ENCODE measurements at places on chromosomes 2 and 18.

DNA sequence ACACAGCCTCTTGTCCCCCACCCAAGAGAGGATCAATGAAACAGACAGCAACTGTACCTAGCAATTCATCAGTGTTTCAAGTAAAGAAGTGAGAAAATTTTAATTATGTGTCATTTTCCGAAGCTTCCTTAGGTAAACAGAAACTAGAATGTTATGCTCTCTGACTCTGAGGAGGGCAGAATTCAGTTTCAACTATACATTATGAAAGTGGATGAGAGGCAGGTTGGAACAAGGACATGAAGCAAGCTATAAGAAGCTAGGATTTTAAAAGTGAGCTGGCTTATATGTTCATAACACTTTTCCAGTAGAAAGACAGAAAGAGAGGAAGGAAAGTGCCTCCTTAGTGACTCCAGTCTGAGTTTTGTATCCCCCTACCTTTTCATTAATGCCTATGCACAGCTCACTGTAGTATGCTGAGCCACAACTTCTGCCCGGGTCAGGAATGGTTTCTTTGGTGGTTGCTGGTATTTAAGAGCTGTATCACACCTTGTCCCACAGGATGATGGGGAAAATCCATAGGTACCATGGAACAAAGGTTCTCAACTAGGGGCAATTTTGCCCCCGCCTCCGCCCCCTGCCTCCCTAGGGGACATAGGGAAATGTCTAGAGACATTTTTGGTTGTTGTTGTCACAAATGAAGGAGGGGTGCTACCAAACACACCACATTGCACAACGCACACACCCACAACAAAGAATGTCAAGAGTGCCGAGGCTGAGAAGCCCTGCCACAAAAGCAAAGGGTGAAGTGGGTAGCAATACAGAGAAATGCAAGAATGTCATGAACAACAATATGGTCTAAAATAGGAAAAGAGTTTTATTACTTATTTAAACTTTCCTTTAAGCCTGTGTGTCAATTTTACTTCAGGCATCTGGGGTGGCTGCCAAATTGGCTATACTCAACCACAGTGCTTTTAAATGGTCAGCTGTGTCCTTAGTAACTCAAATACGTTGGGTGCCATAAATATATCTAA is 161.0 kb upstream of the ZFP36L2 start:
- no peak for DNase-seq

DNA sequence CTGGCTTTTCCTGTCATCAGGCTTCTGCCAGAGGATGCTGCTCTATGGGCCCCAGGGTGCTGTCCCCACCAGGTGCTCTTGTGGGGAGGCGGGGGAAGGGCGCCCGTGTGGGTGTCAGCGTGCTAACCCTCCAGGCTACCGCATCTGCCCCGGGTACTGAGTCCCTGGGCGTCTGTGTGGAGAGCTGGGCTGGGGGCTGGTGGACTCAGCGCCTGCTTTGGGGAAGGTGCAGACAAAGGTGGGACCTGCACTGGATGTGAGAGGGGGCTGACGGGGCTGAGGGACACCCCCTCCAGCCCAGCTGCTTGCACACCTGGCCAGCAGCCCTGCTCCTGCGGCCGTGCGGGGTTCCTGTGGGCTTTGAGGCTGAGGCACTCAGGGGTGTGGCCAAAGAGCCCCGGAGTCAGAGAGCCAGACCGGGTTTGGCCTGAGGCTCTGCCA is 120.7 kb upstream of the PXDN start:
- no peak for DNase-seq

- no peak for DNase-seq
These were observed 269.4 kb upstream of the FN1 start for GRCh38 chr2:215705281-215705680.

DNA sequence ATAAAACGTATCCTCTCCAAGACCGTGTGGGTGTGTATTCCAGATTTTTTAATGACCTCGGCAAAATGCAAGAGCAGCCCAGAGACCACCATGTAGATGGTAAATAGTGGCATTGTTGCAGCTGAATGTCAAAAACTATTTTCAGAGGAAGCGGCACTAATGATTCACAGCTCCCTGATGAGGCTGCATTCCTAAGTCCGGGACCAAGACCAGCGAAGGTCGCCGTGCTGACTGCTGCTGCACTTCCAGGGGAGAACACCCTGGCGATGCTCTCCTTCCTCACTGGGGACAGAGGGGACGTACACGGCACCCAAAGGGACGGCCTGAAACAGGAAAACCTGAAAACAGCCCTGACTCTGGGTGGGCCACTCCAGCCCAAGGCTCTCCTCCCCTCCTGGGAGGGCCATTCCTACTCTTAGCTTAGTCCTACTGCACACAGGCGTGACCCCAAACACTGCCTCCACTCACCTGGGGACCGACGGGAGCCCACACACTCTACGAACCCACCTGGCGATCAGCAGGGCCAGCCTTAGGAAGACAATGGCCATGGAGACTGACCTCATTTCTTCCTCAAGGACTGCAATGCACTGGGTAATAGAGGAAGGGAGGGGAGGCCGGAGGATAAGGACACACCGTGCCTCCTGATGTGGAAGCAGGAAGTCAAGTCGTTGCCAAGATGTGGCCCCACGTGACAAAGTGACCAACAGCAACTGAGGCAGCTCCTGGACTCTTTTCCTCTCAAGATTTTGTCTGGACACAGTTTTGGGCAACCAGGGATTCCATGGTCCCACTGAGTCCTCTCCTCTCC is 82.8 kb downstream of the ZNF516 start:
- no peak for DNase-seq

GRCh38 chr2:176612736-176613135 is 343.5 kb downstream of the MTX2 start:
- DNase-seq = no peak

- no peak for DNase-seq
These were observed 220.5 kb upstream of the RAB6C start for GRCh38 chr2:129758784-129759471.

- no peak for DNase-seq
These were observed 10.6 kb upstream of the SLC39A10 start for GRCh38 chr2:195646424-195646823.

DNA sequence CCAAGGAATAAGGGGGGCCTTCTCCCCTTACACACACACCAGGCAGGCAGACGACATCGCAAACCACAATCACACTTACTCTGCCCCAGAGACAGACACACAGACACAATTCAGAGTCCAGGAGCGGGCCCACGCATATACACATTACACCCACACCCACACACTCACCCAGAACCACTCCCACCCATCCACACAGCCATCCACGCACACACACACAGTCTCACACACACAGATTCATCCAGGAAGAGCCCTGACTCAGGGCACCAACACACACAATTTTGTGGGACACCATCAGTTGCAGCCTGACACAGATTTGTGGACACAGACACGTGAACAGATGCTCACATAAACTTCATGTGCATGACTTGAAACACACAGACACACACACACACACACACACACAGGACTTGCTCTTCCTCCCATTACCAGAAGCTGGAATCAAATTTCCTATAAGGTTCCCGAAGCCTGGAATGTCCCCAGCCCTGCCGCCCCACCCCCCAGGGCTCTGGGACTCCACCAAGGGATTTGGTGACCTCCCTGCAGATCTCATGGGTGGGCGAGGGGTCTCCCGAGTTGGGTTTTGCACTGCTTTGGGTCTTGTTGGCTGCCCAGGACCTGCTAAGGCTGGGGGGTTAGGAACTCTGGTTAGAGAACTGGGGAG is 23.5 kb downstream of the TNS1 start:
- DNase-seq = no peak

DNA sequence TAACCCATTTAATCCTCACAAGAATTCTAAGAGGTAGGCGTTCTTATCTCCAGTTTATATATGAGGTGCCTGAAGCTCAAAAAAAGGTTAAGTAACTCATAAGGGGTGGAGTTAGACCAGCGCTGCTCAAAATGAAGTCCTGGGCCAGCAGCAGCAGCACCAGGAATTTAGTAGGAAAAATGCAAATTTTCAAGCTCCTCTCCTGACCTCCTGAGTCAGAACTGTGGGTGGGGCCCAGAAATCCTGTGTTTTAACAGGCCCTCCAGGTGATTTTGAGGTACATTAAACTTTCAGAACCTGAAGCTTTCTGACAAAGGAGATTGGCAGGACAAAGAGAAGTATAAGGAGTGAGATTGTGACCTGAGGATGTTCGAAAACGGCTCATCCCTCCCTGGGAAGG is 66.0 kb upstream of the CCDC85A start:
- DNase-seq = no peak

DNA sequence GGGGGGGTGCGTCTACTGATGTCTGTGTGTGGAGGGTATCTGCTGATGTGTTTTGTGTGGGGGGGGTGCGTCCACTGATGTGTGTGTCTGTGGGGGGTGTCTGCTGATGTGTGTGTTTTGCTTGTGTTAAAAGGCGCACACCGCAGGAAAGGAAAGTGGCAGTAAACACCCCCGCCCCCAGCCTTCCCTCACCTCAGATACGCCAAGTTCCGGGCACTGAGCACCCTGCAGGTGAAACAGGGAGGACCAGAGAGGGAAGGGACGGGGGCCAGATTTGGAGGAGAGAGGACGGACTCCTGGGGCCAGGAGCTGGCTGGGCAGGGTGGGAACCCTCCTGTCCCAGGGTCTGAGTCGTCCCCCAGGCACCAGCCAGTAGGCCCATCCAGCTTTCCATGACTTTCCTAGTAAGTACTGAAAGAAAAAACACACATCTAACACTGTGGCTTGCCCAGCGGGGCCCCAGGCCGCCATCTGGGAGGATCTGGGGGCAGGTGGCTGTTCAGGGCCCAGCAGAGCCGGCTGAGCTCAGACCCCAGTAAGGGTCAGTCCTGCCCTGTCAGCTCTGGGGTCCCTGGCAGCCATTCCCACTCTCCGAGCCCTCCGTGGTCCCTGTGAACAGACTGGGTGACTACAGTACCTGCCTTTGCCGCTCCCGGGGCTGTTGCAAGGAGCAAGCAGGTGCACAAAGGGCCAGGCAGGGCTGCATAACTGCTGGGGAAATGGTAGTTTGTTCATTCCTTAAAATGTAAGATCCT is 126.9 kb downstream of the NFATC1 start:
- DNase-seq = peak; percentile 31

DNA sequence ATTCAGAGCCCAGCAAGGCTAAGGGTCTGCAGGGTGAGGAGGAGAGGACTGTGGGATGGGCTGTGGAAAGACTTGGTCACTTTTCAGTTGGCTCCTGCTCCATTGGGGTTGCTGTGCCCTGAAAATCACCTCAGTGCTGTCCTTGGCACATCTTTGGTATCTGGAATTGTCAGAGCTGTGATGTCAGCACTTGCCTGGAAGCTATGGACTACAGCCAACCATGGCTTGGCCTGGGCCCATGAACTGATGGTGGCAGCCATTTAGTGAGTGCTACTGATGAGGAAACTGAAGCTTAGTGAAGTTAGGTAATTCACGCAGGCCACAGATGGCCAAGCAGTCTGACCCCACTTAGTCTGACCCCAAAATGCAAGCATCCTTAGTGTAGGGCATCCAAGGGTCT is 121.8 kb upstream of the SERPINE2 start:
- no peak for DNase-seq

DNA sequence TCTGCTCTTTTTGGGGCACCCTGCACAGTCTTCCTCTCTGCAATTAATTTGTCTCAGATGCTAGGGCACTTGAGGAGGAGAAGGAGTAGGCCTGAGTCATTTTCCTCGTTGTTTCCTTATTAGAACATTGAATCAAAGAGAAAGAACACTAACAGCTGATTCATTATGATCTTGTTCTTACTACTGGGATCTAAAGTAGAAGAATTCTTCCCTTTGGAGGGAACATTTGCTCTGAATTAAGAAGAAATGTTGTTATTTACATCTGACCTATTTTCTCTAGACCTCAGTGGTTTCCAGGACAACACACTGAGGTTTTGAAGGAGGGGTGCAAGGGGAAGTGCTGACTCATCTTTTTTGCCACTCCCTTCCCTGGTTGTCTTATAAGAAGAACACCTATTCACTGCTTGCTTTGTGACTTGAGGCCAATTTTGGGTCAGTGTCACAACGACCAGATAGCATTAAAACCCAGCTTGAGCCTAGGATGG is 24.3 kb upstream of the STAT1 start:
- DNase-seq = no peak

GRCh38 chr2:209956271-209956670 is 46.2 kb upstream of the RPE start:
- no peak for DNase-seq

DNA sequence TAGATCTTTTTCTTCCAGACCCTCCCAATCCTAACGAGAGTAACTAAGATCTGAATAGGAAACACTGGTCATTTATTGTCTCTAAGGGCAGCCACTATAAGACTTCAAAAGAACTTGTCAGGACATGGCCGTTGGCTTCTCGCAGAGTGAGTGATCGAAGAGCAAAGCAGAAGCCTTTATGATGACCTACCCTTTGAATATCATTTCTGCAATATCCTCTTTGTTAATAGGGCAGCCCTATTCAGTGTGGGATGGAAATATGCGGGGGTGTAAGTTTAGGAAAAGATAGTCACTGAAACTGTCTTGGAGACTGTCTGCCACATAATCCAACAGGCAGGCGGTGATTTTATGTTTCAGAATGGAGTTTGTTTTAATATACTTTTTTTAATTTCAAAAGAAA is 70.9 kb downstream of the FBXO36 start:
- no peak for DNase-seq

DNA sequence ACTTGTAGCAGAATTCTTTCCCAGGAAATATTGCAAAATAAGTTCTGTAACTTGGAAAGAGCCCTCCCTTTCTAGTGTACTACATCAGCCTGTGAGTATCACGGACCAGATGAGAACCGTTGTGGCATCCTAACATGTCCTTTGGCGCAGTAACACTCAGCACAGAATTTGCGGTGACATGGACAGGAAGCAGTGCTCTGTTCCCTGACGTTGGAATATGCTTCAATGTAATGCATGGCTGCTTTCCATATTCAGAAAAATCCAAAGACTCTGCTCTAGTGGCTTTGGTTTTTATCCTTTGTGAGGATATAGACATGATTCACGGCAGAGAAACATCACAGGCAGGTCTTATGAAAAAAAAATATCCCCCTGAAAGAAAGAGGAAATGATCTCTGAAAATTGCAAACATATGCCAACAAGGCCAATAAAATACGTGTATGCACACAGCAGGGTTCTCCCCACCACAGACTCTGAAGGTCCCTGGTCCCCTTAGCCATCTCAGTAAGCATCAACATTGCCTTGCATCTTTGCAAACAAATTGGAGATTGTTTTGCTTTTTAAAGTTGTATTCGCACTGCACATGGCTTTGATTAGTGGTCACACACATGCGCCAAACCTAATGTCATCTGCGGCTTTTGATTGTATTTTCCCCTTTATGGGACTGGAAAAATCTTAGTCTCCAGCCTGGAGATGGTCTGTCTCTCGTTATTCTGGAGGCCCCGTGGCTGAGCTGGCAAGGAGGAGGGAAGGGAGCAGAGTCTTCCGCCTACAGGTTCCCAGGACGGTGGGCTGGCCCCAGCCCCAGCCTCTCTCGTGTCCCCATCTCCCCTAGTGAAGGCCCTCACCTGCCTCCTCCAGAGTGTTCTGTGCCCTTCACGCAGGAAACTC is 122.9 kb downstream of the COPS8 start:
- no peak for DNase-seq
